Stimulated activated naive B cell treated with anti-CD40 and anti-IgM and Interleukin-4, amounts not matched to agents 10 μg/mL and 1 μg/mL and 100 μg/mL, for 72 hours (primary cell): ENCODE measurements at places on chromosomes 1 and 21.

DNA sequence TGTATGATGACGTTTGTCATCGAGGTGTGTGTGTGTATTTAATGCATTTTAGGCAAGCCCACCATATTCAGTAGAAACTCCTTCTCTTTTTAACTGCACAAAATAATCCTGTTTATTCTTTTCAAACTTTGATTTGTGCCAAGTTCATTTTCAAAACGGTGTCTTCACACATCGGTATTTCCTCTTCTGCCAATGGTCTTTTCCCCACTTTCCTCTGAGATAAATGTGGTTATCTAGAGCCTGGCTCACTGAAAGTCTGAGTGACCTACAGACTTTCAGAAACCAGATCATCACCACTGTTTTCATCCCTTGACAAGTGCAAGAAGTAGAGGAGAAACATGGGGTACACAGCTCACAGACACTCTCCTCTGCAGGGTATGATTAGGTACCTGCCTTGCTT lies 69.4 kb downstream of the GPATCH2 start:
- no peak for DNase-seq

DNA sequence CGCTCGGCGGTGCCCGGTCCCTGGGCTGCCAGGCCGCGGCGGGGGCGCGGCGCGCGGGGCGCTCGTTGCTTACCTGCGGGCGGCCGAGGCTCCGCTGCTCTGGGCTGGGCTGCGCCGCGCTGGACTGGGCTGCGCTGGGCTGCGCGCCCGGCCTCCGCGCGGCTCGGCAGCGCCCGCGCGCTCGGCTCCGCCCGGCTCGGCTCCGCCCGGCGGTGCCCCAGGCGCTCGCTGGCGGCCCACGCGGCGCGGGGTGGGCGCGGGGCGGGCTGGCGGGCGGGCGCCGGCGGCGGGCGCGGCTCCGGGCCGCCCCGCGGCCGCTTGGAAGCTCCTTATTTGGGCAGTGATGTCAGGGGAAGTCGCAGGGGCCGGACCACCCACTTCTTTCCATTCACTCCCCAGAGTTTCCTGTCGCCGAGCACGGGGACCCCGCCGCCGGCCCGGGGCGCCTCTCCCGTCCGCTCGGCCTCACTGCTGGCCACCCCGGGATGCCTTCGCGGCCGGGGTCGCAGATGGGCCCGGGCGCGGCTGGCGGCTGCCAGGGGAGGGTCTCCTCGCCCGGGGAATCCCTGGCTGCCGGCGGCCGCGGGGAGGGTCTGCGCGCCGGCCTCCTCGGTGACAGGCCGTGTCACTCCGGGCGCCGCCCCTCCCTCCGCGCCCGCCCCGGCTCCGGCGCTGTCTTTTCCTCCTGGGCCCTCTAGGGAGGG lies 177.7 kb upstream of the EDN2 start:
- peak; percentile 79 for DNase-seq

DNA sequence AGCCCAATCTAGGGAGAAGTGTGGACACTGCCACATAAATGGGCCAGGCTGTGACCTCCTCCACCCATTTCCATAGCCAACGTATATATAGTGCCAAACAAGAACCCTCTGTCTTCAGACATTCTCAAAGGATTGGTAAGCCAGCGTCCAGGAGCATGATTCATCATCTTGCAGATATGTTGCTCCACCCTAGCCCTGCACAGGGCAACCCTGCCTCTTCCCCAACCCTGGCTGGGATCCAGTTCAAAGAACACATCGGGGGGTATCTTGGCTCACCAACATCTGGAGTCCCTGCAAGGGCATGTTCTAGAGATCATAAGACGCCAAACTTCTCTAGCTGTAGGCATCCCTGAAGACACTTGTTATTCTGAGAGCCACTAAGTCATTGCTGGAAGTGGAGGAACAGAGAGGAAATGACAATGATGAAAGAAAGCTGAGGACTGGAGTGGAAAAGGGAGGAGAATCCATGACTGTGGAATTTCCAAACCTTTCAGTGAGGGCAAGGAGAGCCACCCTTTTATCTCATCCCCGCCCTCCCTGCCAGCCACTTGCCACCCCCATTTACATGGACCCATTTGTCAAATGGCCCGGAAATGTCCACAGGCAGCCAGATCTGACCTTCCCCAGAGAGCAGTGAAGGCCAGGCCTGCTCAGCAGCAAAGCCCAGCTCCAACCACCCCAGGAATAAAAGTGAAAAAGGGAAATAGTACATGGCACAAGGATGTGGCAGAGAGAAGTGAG lies 144.1 kb upstream of the CTTNBP2NL start:
- DNase-seq: no peak

- no peak for DNase-seq
These were observed 732.9 kb downstream of the RWDD3 start for GRCh38 chr1:95966866-95967265.

GRCh38 chr21:44427241-44428120 lies 27.8 kb upstream of the LRRC3 start:
- DNase-seq: no peak

- DNase-seq: no peak
These were observed 27.0 kb downstream of the TBX15 start for GRCh38 chr1:118961156-118961555.

DNA sequence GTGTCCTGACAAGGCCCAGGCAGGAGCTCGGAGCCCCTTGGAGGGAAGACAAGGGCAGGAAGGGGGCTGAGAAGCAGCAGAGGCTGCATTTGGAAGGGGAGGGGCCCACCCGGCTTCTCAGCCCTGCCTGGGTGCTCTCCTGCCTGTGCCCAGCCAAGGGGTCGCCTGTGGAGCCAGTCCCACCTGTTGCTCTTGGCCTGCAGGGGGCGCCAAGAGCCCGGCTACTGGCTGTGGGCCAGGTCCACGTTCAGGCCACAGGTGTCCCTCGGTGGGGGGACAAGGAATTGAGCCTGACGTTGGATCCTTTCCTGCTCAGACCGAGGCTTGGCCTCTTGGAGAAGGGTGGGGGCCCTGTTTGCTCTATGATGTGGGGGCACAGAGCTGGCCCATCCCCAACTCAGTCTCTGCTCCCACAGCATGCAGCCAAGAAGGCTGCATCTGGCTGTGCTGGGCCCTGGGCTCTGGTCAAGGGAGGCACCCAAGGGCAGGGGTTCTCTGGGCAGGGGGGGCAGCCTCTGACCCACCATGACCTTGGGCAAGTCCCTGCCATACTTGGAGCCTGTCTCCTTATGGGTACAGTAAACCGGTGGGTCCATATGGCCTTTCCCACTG lies 10.9 kb downstream of the WNT4 start:
- DNase-seq: peak; percentile 27

DNA sequence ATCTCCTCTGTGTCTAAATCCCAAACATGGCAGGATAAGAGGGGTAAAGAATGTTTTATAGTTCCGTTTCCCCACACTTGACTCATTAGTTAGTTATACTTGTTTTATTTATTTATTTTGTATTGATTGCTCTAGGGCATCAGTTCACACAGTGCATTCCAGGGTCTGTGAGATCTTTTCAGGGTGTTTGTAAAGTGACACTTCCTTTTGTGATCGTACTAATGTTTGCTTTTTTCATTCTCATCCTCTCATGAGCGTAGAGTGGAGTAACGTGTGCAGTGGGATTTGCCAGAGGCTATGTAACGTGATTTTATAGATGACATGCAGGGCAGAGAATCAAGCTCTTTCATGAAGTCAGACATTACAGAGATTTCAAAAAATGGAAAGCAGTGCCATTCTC lies 103.2 kb downstream of the SCCPDH start:
- DNase-seq: no peak

DNA sequence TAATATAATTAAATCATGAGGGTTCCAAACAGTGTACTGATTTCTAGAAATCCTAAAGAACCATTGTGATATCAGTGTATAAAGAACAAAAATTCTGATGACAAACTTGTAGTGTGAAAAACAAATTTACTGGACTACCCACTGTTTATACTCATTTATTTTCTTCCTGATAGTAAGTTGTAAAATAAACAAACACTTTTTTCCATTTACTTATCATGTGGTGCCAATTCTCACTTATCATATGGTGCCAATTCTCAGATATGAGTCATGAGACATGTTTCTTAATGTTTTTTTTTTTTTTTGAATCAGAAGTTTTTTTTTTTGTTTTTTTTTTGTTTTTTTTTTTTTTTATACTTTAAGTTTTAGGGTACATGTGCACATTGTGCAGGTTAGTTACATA lies 137.7 kb downstream of the LEPR start:
- DNase-seq: no peak

DNA sequence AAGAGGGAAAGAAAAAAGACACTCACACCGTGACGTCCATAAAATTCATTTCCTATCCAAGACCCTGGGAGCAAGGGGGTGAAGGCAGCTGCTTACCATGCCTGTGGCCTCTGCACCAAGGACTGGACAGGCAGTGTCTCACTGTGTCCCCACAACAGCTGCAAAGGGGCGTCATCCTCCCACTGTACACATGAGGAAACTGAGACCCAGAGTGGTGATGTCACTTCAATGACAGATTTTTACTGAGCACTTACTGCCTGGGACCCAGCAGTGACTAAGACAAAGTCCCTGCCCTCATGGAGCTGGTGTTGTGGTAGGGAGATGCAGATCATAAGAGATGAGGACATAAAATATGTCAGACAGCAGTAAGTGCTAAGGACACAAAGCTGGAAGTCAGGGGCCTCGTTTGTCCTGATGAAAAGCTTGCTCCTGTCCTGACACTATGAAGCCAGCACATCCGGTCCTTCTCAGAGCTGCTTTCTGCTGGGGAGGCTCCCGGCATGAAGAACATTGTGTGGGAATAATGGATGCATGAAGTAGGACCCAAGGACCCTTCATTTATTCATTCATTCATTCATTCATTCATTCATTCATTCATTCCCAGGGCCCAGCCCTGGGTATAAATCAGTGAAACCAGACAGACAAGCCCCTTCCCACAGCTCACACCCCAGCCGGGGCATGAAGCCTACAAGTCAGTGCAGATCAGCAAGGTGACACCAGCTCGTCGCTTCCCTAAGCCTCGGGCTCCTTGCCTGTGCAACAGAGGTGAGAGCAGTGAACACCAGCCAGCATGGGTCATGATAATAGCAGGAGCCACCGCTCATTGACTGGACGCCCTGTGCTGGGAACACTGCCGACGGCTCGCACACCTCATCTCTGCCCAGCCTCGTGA lies 473.7 kb downstream of the MATN1 start:
- DNase-seq: no peak

DNA sequence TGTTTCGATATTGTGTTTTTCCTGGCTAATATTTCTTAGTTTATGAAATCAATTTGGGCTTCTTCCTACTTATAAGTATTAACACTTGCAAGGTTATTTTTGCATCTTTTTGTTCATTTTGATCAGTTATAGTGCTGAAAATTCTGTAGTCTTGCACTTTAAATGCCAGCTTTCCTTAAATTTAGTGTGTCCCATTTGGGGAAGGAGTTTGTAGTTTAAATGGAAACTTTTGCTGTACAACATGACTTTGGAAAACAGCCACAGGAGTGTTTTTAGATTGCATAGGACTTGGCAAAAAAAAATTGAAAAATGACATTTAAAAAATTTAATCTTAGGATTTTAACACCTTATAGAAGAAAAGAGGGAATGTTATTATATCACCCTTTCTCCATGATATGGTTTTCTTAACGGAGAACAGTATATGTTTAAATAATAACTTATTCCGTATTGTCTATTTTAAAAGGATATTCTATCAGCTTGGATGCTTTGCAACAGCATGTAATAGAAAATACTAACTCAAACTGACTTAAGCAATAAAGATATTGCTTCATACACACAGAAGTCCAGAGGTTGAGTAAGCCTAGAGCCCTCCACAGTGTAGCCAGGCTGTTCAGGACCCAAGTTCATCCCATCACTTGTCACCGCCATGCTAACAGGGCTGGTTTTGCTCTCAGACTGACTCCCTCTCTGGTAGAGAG lies 53.8 kb downstream of the LYPLAL1 start:
- no peak for DNase-seq

DNA sequence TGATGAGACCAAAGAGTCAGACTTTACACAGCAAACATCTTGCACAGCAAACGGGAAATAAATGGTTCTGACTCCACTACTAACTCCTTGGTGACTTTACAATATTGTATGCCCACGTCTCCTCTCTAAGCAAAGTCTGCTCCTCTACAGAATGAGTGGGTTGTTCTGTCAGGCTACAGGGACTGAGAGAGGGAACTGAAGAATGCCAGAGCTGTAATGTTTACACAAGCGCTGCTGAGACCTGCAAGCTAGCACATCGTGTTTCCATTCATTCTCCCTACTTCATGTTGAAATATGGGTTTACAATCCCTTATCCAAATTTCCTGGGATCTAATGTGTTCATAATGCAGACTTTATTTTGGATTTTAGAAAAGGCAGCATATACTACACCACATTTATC lies 15.9 kb downstream of the DAB1 start:
- DNase-seq: no peak

GRCh38 chr1:80678438-80678837 lies 1122.3 kb upstream of the ADGRL2 start:
- no peak for DNase-seq

GRCh38 chr1:214009423-214010196 lies 21.8 kb downstream of the PROX1 start:
- DNase-seq: no peak

- DNase-seq: no peak
These were observed 71.9 kb downstream of the PLA2G4A start for GRCh38 chr1:186900539-186901237.
